ENCODE measurements at places on chromosomes 12 and 14. TPM values are rescaled to one million over a fixed set of nuclear protein-coding genes. Genes with fewer than 3 reads are reported as not detected.

GRCh38 chr14:60301685-60302084 lies 52.7 kb downstream of the PPM1A start:
- DNase-seq = no peak

The GPR162 gene
- total RNA-seq = 0.21 TPM

The SDS gene
- not detected for total RNA-seq

The NUBPL gene
- total RNA-seq = 12.1 TPM

DNA sequence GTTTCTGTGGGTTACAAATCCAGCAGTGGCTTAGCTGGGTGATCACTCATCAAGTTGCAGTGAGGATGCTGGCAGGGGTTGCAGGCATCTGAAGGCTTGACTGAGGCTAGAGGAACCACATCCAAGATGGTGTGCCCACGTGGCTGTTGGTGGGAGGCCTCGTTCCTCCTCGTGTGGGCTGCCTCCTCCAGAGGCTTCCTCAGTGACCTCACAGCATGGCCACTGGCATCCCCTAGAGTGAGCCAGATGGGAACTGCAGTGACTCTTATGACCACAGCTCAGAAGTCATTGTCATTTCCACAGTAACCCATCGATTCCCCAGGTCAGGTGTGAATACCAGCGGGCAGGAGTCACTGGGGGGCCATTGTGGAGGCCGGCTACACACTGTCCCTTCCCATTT lies 17.8 kb downstream of the AACS start:
- DNase-seq = no peak

Measured in activated CD4-positive, alpha-beta T cell treated with anti-CD3 and anti-CD28 coated beads, Interleukin-2, amount 10 ng/mL, durations not matched to agents 24 days and 14 days (primary cell).